ENCODE measurements at places on chromosomes 2 and 18.
A peak's percentile ranks its signal among the peaks of the same experiment; 100 is the strongest.

DNA sequence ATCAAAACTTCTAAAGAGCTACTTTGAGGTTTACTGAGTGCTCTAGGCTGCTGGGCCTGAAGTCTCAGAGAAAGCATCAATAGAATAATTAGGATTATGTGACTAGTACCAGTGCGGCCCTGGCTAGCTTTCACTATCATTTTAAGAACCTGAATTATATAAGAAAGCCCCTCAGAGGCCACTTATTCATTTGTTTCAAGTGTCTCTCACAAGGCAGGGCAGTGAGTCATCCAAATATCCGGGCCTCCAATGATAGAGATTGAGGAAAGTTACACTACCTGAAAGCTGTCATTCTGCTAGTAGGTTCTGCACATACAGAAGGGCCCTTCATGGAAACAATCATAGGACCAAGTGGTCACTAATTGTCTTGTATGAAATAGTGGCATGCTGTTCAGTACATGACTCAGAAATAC is 193.1 kb downstream of the L3MBTL4 start:
- no peak for DNase-seq

DNA sequence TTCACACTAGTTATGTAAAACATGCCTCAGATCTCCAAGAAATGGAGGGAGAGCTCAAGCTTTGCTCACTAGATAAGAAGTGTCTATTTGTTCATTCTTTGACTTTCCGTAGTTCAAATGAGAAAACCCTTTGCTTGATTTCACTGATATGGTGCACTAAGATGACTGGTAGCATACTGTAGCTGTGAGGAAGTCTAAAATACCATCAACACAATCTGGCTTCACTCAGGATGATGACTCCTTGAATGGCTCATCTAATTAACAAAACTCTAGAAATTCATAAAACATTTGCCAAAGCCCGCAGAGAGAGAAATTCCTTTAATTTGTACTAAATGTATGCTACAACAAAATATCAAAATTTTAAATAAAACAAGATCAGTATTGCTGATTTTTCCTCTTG is 152.8 kb upstream of the STK17B start:
- no peak for DNase-seq

GRCh38 chr2:43251171-43251731 is 24.8 kb upstream of the ZFP36L2 start:
- peak; percentile 49 for DNase-seq

GRCh38 chr18:44805176-44805575 is 124.5 kb downstream of the SETBP1 start:
- DNase-seq, result no peak

- no peak for DNase-seq
Observed at GRCh38 chr2:196677404-196677803, 37.9 kb downstream of the CCDC150 start.

GRCh38 chr2:237490009-237490711 is 3.1 kb downstream of the MLPH start:
- peak; percentile 58 for DNase-seq

- peak; percentile 48 for DNase-seq
Observed at GRCh38 chr2:30987566-30987965, 150.7 kb downstream of the GALNT14 start.

GRCh38 chr2:121855510-121855909 is 100.1 kb downstream of the TSN start:
- no peak for DNase-seq

DNA sequence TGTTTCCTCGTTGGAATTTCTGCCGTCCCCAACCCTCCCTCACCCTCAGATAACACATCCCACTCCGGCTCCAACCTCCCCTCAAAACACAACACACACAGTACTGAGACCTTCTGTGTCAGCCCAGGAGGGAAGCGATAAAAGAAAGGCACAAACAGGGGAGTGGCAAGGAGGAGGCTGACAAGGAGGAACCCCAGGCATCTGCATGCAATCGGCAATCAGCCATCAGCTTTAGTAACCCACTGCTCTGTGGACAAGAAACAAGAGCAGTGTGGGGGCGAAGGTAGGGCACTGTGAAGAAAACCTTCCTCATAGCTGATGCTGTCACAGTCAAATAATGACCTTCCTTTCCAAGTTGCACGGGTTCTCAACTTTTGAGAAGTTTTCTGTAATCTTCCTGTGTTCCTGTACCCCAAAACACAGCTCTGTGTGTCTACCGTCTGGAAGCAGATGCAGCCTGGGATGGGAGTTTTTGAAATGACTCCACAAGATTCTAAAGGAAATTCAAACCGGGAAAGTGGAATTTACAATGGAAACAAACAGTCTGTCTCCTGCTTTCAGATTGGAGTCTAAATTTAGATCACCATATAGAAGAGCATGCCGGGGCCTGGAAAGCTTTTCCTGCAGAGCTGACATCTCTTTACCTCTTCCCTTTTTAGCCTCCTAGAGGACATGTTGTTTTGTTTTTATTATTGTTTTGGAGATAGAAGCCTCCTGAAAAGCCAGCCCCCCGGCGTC is 16.4 kb upstream of the LPIN2 start:
- no peak for DNase-seq

DNA sequence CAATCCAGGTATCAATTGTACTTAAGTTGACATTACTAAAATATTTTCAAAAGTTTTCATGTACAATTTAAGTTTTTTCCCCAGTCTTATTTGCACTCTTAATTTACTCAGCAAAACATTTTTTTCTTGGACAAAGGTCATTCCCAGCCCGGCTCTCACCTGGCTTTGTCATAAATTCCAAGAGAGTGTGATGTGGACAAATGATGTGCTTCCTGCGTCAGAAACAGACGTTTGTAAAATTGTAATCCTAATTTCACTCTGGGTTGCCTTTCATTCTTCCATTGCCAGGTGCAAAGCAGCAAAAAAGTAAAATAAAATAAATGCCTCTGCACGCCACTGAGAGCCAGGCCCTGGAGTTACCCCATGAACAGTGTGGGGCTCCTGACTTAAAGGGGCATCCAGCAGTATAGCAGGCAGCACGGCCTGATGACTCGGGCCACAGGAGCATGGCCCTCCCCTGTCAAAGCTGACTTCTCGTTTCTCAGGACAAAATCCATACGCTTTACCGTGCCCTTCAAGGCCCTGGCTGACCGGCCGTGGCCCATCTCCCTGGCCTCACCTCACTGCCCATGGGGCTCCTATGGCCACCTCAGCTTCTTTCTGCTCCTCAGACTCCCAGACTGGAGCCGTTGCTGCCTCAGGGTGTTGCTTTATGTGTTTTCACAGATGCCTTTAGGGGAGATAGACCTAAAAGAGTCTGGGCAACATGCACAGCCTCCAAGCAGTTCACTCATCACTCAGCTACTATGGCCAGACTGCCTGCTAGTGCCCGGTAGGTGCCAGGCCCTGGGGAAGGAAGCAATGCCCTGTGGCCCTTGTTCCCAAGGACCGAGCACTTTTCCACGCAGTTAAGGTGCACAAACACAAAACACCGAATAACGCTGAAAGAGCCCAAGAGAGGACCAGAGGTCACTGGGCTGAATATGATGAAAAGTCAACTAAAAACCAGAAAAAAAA is 7.6 kb upstream of the TMEM185B start:
- no peak for DNase-seq

GRCh38 chr2:209771474-209772289 is at the start of gene UNC80:
Gene UNC80 (plus strand): TSS chr2:209771832. CDS start chr2:209772073, 241 bp downstream.
- peak; percentile 95 for DNase-seq

GRCh38 chr18:71807586-71807985 is 736.6 kb downstream of the CBLN2 start:
- DNase-seq, result no peak

DNA sequence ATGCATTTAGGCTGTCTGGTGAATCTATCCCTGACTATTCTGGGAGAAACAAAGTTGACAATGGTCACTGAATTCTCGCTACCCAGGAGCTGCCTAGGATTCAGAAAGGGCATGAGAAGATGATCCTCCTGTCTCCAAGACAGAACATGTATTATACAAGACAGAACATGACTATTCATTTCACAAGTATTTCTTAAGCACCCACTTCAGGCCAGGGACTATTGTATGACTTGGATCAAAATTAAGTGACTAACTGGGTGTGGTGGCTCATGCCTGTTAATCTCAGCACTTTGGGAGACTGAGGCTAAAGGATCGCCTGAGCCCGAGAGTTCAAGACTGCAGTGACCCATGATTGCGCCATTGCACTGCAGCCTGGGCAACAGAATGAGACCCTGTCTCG is 235.8 kb upstream of the RAB12 start:
- DNase-seq, result no peak

GRCh38 chr2:108637304-108637669 is 82.0 kb upstream of the RANBP2 start:
- DNase-seq, result no peak

GRCh38 chr2:228986961-228987360 is 284.1 kb downstream of the PID1 start:
- no peak for DNase-seq

- DNase-seq, result no peak
Observed at GRCh38 chr18:76432274-76432755, 62.7 kb downstream of the ZNF516 start.

- DNase-seq, result no peak
Observed at GRCh38 chr2:61262699-61263098, 100.7 kb downstream of the C2orf74 start.

- no peak for DNase-seq
Observed at GRCh38 chr18:23102493-23103261, 32.6 kb upstream of the CABLES1 start.

GRCh38 chr2:47905386-47906156 is 727 bp downstream of the FBXO11 start:
- DNase-seq, result peak; percentile 36

DNA sequence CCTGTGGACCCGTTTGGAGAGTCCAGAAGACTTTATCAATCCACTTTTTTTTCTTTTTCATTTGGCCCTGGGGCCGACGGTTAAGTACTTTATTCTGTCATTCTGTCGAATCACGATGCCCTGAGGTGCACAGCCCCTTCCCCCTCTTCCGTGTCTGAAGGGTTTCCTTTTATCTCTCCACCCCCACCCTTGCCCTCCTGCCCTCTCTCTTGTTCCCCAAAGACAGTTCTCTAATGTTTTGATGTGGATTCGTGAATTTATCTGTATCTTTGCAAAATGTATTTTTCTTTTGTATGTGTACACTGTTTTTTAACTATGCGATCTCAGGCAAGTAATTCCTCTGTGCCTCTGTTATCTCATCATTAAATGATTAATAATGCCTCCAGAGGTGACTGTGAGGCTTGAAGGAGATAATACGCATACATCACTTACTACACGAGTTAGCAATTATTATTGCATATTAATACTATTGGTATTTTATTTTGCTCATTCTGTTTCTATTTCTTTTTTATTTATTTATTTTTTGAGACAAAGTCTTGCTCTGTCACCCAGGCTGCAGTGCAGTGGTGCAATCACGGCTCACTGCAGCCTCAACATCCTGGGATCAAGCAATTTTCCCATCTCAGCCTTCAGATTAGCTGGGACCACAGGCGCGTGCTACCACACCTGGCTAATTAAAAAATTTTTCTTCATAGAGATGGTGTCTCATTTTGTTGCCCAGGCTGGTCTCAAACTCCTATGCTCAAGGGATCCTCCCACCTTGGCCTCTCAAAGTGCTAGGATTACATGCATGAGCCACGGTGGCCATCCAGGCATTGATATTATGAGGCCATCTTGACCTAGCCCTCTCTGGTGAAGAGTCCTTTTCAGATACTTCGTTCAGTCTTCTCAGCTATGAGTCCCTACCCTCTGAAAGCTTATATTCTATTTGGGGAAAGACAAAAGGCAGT is 1.4 kb upstream of the CASP8 start:
- no peak for DNase-seq

- no peak for DNase-seq
Observed at GRCh38 chr2:135162786-135163185, 110.7 kb downstream of the RAB3GAP1 start.

DNA sequence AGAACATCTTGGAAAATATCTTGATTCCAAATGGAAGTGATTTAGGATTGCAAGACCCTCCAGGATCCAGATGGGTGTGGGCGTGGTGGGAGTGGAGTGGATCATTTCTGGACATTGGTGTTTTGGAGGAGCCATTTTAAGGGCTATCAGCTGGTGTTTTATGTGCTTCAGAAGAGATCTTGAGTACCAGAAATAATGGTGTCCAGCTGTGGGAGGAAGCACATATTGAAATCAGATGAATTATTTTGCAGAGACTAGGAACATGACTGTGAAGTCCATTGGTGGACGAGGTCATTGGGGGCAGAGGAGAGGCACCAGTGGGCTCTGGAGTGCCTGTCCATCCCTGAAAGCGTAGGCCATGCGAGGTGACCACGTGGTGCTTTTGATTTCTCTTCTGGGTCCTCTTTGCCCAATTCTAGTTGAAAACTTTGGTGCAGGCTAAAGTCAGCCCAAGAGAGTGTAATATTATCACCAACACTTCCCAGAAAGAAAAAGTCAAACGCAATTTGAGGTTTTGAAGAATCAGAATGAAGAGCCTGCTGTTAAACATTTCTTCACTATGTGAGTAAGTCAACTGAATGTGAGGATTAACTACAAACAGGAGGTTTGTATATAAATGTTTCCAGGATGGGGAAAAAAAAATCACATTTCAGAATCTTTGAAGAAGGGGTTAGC is 31.6 kb downstream of the RNF144A start:
- no peak for DNase-seq

DNA sequence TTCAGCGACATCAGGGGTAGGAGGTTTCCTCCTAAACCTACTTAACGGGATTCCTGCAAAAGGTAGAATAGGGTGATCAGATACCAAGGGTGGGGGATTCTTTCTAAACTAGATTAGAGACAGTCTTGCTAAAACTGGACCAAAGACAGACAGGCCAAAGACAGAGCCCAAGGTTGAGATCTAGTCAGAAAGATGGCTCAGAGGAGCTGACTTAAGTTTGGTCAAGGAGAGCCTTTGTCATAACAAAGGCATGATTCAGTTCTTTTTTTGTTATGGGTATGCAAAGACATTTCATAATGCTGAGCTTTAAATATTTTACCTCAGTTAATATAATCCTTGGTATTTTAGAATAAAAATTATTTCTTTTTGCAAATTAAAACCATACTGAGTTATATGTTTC is 17.8 kb upstream of the GPR75 start:
- no peak for DNase-seq

GRCh38 chr18:45136381-45137086 is 455.8 kb downstream of the SETBP1 start:
- DNase-seq, result no peak

GRCh38 chr2:80238692-80239469 is 65.7 kb downstream of the LRRTM1 start:
- peak; percentile 38 for DNase-seq

DNA sequence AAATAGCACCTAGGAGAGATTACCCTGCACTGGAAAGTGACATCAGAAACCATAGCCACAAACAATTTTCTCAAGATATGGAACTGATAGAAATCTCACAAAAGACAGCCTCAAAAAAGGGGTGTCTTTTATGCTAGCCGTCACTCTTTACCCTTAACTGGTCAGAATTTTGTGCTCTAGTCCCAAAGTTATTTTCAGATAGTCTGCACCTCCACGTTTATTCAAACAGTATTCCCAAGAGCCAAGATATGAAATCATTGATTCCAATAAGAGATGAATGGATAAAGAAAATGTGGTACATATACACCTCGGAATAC is 23.5 kb upstream of the PMAIP1 start:
- no peak for DNase-seq

DNA sequence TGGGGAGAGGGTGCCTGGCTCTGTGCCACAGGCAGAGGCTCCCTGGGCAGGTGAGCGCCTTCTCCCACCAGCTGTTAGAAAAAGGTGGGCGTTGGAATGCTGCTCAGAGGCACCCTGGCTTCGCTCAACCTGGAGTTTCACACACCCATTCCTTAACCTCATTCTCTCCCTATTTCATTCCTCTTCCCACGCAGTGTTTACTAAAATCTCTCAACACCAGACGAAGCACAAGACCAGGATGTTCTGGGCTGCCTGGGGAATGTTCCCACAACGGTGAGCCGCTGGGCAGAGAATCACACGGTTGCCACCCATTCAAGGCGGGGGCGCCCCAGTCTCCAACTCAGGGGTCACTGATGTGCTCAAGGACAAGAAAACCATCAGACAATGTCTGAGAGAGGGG is 64.5 kb downstream of the TGFA start:
- DNase-seq, result no peak

Measured in iPS-NIHi11 (cell line).